ENCODE measurements at places on chromosomes 6 and 20.
A peak's percentile ranks its signal among the peaks of the same experiment; 100 is the strongest.

DNA sequence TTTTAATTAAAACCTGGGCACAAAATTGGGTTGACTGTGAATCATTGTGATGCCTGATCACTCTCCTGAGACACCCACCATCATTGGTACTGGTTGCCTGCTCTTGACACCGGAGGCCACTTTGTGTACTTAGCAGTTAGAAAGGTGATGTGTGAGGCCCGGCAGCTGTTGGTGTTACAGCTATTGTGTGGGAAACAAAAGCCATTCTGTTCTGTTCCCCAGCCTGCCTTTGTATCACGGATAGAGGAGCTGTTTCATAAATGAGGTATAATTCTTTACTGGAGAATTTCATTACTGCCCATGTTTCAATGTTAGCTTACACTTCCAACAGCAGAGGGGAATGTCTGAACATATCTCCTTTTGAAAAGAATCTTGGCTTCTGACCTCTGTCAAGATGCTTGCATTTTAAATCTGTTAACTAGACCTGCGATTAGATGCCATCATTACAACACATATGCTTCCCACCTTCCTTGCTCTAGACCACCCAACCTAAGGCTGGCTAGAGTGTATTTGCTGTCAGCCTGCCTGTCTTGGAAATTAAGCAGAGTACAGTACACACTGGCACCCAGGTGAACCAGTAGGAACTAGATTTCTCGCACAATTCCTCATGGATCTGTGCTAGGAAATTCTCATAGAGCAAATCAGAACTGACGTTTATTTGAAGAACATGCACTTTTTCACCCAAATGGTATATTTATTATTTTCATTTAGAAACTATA lies 142.4 kb upstream of the INSM1 start:
- DNase-seq: no peak

- no peak for DNase-seq
Observed at GRCh38 chr6:119727504-119728219, 378.1 kb upstream of the MAN1A1 start.

DNA sequence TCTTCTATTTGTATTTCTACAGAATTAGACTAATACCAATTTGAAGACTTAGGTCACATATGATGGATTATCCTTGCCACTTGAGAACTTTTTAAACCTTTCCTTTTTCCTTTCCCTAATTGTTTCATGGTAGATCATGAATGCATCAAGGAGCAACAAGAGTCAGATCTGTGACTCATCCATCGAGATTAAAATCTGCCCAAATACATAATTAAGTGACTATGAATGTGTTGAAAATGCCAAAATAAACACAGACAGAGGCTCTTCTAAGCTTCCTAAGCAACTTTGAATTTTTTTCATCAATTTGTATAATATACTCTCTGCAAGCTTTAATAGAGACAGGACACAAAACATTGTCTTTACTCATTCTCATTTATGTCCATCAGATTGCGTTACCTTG lies 23.5 kb upstream of the HTR1E start:
- no peak for DNase-seq

DNA sequence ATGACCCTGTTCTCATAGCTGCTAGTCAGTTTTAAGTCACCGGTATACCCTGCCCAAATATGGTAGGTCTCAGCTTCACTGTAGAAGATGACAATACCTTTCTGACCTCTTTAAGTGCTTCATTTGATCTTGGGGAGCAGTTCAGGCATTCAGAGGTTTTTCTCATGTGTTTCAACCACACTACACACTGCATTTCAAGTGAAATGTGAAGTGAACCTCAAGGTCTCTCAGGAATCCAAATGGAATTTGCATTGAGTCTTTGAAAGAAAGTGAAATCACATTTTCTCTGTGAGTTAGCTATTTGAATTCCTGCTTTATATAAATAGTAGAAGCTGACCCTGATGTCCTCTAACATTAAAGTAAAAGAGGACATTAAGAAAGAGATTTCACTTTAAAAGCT lies 461.6 kb downstream of the ADGRB3 start:
- peak; percentile 23 for DNase-seq

DNA sequence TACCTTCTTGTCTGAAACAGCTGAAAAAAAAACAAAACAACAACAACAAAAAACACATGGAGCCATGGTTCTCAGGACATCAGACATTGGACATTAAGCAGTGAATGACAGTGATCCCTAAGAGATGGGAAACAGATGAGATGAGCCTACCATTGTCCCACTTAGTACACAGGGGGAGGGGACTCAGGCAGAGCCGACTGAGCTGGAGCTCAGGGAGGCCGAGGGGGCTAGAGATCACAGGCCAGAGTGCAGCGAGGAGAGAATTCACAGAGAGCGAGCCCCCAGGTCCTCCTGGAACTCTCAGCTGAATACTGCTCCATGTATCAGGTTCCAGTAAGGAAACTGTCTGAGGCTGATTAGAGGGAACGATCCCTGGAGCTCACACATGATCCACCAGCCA lies 134.6 kb downstream of the GRM4 start:
- DNase-seq: no peak

- no peak for DNase-seq
Observed at GRCh38 chr6:52497652-52498408, 77.7 kb downstream of the EFHC1 start.

DNA sequence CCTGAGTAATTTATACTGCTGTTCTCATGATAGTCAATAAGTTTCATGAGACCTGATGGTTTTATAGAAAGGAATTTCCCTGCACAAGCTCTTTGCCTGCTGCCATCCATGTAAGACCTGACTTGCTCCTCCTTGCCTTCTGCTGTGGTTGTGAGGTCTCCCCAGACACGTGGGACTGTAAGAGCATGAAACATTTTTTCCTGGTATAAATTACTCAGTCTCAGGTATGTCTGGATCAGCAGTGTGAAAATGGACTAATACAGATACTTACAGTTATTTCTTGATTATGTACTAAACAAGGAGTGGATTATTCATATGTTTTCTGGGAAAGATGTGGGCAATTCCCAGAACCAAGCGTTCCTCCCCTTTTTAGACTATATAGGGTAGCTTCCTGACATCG lies 1.9 kb upstream of the TRIM38 start:
- DNase-seq: no peak

DNA sequence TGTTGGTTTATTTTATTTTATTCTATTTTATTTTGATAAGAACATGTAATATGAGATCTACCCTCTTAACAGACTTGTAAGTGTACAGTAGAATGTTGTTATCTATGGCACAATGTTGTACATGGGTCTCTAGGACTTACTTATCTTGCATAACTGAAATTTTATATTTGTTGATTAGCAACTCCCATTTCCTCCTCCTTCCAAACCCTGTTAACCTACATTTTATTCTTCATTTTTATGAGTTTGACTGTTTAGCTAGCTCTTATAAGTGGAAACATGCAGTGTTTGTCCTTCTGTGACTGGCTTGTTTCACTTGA lies 37.9 kb upstream of the BCAS1 start:
- no peak for DNase-seq

DNA sequence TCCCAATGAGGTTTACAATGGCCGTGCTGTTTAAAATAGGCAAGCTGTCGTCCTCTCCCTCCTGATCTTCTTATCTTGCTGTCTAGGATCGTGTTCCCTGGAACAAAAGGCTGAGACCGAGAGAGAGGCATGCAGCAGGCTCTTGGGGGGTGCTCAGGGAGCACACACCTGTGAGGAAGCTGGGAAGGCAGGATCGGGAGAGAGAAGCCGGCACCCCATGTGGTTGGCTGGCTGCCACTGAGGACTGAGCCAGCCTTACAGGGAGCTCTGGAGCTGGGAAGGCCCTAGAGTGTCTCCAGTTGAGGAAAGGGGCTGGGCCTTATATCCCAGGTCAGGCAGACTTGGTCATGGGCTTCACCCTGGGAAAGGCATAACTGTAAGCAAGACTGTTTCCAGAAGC lies 184.2 kb downstream of the LY86 start:
- no peak for DNase-seq

DNA sequence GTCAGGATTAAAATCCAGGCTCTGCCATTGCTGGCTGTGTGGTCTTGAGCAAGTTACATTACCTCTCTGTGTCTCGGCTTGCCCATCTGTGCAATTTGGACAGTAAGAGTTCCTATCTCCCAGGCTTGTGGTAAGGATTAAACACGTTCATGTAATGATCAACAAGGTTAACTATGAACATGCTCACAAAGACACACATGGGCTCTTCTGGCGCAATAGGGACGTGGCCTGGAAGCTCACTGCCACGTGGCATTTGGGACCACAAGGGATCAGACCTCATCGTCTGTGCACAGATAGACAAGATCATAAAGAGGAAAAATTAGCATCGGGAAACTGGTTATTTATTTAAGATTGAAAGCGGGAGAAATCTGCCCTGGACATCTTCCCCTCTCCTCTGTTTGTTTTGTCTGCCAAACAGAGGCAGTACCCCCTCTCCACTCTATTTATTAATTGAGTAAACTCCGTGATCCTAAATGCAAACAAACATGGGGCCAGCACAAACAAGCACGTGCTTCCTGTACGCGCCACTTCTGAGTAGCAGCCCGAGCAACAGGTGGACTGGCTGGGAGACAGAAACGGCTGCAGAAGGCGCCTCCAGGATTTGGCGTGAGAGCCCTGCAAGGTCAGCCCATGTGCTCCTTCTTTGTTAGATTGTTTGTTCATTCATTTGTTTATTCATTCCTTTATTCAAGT lies 95.0 kb downstream of the CDH26 start:
- DNase-seq: no peak

- no peak for DNase-seq
Observed at GRCh38 chr6:53240139-53240538, 91.5 kb upstream of the GCM1 start.

- no peak for DNase-seq
Observed at GRCh38 chr6:158815379-158815724, 3.8 kb downstream of the EZR start.

Measured in eye (tissue), 1 donor.